Activated CD4-positive, alpha-beta T cell treated with anti-CD3 and anti-CD28 coated beads, Interleukin-2, amount 50 U/mL, for 16 hours (primary cell): ENCODE measurements at places on chromosomes 5 and 9.
A peak's percentile ranks its signal among the peaks of the same experiment; 100 is the strongest.

GRCh38 chr5:82066791-82067190 is 95.0 kb downstream of the ATG10 start:
- DNase-seq, result no peak

- DNase-seq, result no peak
Measured at GRCh38 chr9:15249981-15250380, 57.0 kb downstream of the TTC39B start.

DNA sequence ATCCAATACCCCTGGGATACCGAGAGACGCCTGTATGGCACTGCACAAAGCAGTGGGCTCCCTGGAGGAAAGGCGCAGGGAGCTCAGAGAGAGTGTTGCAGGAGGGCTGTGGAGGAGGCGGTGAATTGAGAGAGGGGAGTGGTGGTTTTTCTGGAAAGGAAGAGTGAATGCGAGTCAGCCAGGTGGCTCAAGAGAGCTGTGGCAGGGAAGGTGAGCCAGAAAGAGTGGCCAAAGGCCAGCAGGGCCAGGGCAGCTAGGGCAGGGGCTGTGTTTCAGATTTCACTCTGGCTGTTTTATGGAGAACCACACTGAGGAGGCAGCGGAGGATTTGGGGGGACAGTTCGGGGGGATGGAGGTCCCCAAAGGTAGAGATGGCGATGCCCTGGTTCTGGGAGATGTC is 13.0 kb upstream of the DAB2IP start:
- DNase-seq, result no peak

- peak; percentile 26 for DNase-seq
Measured at GRCh38 chr5:123937230-123937629, 425.3 kb downstream of the CSNK1G3 start.

- DNase-seq, result no peak
Measured at GRCh38 chr5:67010684-67011409, 185.8 kb downstream of the CD180 start.

DNA sequence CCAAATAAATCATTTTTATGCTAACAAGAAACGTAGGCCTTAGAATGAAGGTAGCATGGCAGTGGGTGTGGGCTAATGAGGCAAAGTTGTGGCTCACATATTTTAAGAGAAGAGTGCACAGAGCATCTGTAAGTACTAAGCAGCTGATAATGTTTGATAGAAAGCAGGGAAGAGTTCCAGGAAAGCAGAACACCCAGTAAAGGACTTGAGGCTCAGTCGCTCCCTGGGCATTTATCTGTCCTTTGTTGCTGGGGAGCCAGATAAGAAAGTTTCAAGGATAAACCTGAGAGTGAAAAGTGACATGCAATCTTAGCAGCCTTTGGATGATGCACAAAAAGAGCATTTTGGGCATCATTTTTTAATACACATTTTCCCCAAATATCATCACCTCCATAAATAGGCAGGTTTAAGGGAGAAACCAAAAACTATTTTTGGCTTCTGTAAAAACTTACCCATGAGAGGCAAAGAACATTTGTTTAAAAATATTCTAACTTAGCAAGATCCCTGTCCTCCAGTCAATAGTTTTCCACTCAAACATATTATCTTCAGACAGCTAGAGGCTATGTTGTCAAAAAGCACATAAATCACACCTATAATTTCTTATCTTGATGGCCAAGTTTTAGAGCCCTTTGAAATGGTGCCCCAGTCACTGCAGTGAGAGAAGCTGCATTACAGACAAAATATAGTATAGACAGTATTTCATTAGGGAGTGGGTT is 3.4 kb downstream of the FREM1 start:
- DNase-seq, result no peak

- DNase-seq, result no peak
Measured at GRCh38 chr5:112586596-112587062, 151.1 kb upstream of the APC start.

DNA sequence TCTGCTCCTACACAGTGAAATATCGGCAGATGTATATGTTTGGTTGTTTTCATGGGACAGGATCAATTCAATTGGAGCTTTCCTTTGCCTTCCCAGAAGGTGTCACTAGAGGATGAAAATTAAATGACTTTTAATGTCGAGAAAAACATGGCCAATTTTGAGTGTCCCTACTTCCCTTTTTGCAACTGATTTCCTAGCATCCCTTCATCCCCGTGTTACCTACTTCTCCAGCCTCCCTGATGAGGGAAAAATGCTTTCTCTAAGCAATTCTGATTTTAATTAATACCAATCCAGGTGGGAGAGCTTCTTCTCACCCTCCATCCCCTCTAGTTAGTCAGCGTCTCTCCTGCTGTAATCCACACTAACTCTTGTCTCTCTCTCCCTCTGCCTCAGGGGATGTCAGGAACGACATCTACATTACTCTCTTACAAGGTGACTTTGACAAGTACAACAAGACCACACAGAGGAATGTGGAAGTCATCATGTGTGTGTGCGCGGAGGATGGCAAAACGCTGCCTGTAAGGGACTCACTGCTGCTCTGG is 64.9 kb downstream of the DOCK2 start:
- DNase-seq, result no peak

GRCh38 chr9:124020520-124021384 is 9.2 kb downstream of the LHX2 start:
- DNase-seq, result no peak

- no peak for DNase-seq
Measured at GRCh38 chr5:41067714-41068568, 3.2 kb downstream of the MROH2B start.
